ENCODE measurements at places on chromosomes 6 and 20.
A peak's percentile ranks its signal among the peaks of the same experiment; 100 is the strongest.

GRCh38 chr6:56235245-56235644 lies 12.1 kb downstream of the COL21A1 start:
- DNase-seq = no peak

GRCh38 chr6:73030791-73031782 lies 194.2 kb downstream of the KHDC1L start:
- DNase-seq = no peak

- DNase-seq = no peak
Measured at GRCh38 chr6:106546261-106546690, 83.0 kb downstream of the RTN4IP1 start.

GRCh38 chr6:132365281-132365907 lies 35.9 kb downstream of the MOXD1 start:
- DNase-seq = no peak

DNA sequence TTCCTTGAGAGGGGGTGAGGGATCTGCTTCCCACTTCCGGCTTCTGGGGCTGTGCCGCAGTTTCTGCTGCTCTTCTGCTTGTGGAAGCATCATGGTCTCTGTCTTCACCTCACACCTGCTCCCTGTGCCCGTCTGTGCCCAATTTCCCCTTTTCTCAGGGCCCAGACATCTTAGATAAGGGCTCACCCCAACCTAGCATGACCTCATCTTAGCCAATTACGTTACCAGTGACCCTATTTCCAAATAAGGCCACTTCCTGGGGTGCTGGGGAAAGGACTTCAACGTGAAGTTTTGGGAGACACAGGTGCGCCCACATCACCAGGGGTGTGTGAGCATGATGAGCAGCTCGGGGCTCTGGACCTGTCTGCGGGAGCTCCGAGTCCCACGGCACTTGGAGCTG lies 20.7 kb upstream of the RBBP8NL start:
- DNase-seq = no peak

- DNase-seq = no peak
Measured at GRCh38 chr6:169936355-169936975, 185.0 kb downstream of the ERMARD start.

GRCh38 chr20:49676581-49677291 lies 36.9 kb downstream of the B4GALT5 start:
- no peak for DNase-seq

- no peak for DNase-seq
Measured at GRCh38 chr20:24459733-24460132, 9.7 kb upstream of the SYNDIG1 start.

DNA sequence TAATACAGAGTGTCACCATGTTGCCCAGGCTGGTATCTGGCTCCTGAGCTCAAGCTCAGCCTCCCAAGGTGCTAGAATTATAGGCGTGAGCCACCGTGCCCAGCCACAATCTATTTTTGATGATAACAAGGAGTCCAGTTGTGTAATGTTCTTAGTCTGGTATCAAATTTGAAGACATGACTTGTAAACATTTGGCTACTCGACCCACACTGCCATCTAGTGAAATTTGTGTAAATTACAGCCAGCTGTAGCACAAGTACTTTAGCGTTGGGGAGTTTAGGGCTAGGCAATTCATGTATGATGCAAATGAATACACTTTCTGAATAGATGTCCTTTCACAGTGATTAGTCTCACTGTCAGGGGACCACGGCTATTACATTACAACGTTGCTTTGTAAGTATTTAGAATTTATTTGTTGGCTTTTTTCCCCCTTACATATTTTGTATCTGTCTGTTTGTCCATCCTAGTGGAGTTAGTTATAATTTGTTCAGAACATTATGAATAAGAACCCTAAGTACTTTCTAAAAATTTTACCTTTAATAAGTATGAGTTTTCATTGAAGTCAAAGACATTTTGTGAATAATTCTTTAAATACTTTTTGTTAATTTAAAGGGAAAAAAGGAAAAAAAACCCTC lies 139.7 kb downstream of the PRDM13 start:
- peak; percentile 6 for DNase-seq

DNA sequence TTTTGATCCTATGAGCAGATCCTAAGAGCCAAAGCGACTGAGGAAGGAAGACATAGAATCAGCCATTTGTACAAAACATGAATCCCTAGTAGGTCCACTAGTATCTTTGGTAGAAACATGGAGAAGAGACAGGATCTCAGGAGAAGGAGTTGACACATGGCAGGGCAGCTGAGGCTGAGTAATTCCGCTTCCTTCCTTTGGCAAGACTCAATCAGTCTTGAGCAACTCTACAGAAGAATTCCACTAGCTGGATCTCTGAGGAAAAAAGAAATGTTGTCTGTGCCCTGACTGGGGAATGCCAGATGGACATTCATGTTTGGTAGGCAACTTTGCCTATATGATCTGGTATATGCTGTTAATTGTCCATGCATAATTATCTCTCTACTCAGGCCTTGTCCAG lies 35.3 kb downstream of the ESR1 start:
- DNase-seq = no peak

GRCh38 chr6:83592770-83593394 lies 80.5 kb downstream of the PRSS35 start:
- DNase-seq = no peak

DNA sequence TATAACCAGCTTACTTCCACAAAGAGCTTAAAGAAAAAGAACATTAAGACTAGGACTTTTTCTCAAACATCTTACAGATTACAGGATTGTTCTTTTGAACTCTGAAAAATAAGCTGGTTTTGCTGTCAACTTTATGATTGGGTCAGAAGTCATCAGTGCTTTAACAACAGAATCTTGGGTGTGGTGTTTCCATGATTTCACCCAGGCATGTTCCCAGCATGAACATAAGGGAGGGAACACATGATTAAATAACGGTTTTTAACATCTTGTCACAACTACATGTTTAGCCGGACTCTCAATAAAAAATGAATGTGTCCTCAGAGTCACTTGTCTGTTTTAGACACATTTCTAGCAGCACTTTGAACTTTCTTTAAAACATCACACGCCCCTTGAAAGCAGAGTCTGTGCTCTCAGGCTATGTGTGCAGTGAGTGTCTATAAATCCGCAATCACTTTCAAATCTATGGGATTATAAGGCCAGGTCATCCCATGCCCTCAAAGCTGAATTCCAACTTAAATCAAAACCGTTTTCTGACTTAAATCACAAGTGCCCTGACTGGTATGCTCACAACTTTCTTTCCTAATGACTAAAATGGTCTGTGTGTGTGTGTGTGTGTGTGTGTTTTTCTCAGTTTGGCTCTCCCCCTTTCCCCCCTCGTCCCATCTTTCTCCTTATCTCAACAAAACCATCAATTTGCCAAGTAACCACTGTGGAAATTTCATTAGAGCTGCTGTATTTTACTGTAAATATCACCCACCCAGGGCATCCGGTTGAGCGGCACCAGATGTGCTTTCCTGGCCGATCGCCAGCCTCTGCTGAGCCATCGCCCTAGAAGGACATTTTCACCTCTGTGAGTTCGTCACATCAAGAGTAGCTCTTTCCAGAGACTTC lies 216.8 kb upstream of the DTNBP1 start:
- DNase-seq = no peak

- DNase-seq = no peak
Measured at GRCh38 chr6:124462750-124463149, 499.5 kb upstream of the RNF217 start.

GRCh38 chr6:155872961-155873360 lies 417.3 kb upstream of the NOX3 start:
- DNase-seq = no peak

GRCh38 chr6:122389704-122390372 lies 9.6 kb upstream of the HSF2 start:
- DNase-seq = no peak

GRCh38 chr6:155352811-155353210 lies 38.5 kb upstream of the TFB1M start:
- no peak for DNase-seq

GRCh38 chr6:408599-409102 lies 17.1 kb downstream of the IRF4 start:
- DNase-seq = no peak

DNA sequence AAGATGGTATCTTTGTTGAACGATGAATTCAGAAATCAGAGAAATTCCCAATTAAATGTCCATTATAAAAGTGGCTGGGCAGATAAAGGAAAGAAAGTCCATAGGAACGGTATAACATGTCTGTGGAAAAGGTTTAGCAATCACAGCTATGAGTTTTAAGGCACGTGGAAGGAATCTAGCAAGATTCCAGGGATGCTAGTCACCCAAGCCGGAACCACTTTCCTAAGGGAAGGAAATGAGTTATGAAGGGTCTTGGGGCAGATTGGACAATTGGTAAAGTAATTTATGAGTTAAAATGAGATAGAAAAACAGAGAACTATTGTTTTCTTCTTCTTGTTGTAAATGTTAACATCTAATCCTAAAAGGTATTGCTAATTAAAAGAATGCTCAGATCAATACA lies 384.8 kb downstream of the ADGRB3 start:
- DNase-seq = no peak

DNA sequence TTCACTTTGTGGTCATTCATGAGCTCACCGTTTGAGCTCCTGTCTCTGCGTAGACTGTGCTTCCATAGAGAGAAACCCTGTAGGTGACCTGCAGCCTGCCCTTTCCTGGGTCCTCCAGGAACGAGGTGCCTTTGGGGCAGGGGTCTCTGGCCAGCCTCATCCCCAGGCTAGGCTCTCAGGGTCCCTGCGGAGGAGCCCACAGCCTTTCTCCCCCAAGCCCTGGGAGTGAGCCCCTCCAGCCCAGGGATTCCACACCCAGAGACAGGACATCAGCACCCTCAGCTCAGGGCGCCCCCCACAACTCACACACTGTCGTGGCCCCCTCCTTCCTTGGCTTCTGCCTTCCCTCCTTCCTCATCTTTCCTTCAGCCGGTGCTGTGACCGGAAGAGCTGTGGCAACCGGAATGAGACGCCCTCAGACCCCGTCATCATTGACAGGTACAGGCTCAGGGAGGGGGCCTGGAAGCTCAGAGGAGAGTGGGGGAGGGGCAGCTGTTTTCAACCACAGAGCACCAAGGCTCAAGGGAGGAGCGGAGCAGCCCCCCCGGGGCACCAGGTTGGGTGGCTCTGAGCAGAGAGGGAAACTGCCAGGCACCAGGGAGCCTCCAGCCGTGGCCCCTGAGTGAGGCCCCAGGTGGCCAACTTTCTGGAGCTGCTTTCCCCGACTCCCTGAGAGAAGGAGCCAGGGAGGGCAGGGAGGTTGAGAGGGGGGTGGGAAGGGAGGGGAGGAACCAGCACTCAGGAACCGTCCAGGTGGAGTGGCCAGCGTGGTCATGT lies 16.8 kb downstream of the EBF4 start:
- no peak for DNase-seq

- DNase-seq = no peak
Measured at GRCh38 chr6:127115084-127115655, 3.3 kb upstream of the RSPO3 start.

DNA sequence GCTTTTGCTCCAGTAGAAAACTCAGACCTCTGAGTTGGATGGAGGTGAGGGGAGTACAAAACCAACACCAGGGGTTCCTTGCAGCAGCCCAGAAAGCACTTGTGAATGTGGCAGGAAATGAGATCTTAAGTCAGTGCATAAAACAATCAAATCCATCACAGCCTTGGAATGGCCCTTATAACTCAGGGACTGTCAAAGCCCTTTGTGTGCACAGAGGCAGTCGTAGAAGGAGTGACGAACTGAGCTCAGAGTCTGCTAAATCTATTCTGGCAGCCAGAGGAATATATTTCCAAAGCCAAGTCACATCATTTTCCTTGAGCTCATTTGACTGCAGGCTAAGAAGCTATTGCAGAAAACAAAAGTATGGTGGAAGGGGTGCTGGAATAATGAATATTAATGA lies 676.6 kb downstream of the DHX35 start:
- no peak for DNase-seq

GRCh38 chr6:83853178-83854000 lies at the start of gene RIPPLY2:
Gene RIPPLY2, plus strand, starts transcription at chr6:83853360. Its CDS starts 57 bp downstream, at chr6:83853417.
- no peak for DNase-seq

DNA sequence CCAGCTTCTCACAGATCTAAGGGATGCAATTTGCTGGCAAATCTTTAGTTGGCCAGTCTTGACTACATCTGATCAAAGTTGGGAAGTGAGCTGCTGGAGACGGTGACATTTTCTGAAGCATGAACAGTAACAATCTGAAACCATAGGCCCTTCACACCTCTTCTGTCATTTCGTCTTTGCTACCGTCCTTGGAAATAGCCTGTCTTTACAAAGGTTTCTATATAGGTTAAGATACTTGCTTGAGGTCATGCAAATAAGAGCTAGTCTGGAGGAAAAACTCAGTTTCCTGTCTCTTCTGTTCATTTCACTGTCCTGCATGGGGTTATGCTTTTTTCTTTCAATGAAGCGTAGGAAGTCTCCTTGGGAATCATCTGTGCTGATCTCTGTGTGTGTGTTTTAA lies 55.6 kb downstream of the CARMIL1 start:
- DNase-seq = no peak

DNA sequence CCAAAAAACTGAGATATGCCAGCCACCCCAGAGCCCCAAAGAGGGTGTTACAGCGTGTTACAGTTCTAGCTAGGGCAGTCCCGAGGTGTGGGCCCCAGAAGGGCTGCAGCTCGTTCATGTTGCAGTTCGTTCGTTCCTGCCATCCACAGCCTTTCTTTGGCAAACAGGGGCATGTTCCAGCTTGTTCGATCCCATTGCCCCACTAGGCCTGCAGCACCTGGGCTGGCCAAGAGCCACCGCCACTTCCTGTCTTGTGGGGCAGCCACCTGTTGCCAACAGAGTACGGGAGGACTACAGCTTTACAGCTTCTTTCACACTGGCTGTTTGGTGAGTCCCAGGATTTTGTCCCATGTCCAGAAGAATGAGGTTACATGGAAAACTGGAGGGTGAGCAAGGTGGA lies 198.1 kb downstream of the MMUT start:
- no peak for DNase-seq

- DNase-seq = no peak
Measured at GRCh38 chr6:27143474-27144026, 104.0 kb upstream of the PRSS16 start.

DNA sequence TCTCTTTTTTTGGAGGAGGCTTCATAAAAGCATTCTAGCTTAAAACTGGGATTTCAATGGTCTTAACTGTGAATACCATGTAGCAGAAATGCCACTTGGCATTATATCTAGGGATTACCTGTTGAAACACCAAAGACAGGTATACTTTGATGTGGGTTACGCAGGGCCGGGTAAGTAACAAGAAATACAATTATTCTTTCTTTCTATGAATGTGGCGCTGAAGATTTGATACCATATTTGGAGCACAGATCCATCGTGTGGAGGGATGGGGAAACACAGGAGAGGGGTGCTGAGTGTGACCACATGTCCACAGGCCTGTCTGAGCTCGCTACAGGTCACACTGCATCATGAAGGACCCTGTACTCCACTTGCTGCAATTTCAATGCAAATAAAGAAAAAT lies 257.8 kb downstream of the GMPR start:
- DNase-seq = no peak

GRCh38 chr20:41009946-41010345 lies 18.7 kb upstream of the TOP1 start:
- no peak for DNase-seq

DNA sequence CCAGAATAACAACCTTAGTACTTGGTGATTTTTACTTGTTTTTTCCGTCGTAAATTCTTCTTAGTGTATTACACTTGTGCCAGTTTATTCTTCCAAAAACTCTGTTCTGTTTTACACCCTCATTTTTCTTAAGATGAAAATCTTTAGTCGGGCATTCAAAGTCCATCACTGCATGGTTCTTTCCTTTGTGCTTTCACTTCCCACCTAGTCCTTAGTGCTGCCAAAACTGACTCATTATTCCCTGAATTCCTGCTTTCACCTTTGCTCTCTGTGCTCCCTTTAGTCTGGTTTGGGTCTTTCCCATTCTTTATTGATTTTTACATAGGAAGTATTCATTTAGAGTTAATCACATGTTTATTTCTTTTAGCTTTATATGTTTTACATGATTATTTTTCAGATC lies 3.3 kb downstream of the TRMT11 start:
- DNase-seq = no peak
